ENCODE measurements at places on chromosomes 16 and 17.
A peak's percentile ranks its signal among the peaks of the same experiment; 100 is the strongest.

GRCh38 chr17:10687499-10687898, 9.8 kb downstream of the SCO1 start:
- DNase-seq = no peak

DNA sequence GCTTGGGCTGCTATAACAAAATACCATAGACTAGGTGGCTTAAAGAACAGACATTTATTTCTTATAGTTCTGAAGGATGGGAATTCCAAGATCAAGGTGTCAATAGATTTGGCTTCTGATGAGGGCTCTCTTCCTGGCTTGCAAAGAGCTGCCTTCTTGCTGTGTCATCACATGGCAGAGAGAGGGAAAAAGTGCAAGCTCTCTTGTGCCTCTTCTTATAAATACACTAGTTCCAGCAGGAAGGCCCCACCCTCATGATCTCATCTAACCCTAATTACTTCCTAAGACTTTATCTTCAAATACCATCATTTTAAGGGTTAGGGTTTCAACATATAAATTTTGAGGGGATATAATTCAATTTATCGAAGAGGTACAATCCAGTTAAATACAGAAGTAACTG, 30.6 kb downstream of the ABCA9 start:
- DNase-seq = no peak

DNA sequence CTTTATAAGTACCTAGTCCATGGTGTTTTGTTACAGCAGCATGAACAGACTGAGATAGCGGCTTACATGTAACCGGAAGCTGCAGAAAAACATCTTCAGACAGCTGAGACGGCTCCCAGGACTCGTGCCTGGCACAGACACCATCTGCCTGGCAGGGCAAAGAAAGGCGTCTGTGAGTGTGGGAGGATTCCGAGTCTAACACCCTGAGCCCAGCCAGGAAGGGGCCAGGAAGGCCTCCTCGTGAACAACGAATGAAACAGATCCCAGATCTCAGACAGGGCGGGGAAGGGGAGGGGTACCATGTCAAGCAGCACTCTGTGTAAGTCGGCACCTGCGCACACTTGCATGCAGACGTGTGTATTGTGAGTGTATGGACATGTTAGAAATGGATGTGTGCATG, 4.4 kb upstream of the CSNK1D start:
- DNase-seq = no peak

GRCh38 chr16:73703891-73704290, 592.7 kb upstream of the PSMD7 start:
- DNase-seq = no peak

DNA sequence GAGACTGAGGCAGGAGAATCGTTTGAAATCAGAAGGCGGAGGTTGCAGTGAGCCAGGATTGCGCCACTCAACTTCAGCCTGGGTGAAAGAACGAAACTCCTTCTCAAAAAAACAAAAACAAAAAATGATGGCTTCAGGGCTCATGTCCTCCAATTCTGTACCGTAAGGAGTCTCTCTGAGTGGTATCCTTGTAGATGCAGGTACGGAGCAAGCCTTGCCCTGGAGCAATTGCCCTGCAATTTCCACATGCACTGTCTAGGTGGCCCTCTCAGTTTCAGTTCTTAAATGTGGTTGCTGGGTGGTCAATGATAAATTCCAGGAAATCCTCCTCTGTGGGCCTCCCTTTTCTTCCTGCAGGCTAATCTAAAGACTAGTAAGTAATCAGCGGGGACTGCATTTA, 10.6 kb downstream of the TMEM238L start:
- no peak for DNase-seq

GRCh38 chr16:87145181-87146176, 171.7 kb downstream of the C16orf95 start:
- DNase-seq = no peak

- no peak for DNase-seq
Measured at GRCh38 chr16:66365651-66366050, 840 bp upstream of the CDH5 start.

- DNase-seq = no peak
Measured at GRCh38 chr16:89113152-89113547, 19.5 kb downstream of the ACSF3 start.

GRCh38 chr17:48457080-48457836, 27.2 kb upstream of the SKAP1 start:
- peak; percentile 30 for DNase-seq

DNA sequence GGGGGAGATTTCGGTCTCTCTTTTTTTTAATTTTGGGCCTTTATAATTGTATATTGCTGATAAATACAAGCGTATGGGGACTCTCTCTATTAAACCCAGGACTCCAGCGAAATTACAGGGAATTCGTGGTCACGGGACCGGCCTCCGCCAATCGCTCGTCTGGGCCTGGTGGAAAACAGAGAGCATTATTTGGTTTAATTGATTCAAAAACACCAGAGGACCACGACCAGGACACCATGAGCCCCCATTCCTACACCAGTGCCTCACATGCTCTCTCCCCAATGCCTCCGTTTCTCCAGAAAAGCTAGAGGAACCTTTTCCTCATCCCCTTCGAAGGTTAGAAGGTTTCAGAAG, at the start of gene HOXB2:
Gene HOXB2 (minus strand): TSS at position 88 of the 354 bp plus-strand sequence. CDS start 198 bp downstream, outside the sequence.
- DNase-seq = no peak
